GM12865 (cell line): ENCODE measurements at places on chromosomes 4 and X.

DNA sequence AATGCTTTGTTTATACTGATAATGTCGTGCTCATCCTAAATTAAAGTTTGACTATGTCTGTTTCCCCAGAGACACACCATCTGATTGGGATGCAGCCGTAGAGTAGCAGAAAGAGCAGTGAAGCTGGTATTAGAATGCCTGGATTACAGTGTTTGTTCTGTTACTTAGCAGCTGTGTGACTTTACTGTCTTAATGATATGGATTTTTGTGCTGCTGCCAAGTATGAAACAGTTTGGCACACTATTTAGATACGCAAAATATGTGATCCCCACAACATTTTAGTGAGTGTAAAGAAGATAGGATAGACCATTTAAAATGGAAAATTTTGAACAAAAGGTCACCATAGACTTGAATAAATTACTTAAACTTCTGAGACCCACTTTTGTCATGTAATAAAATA lies 1.2 kb upstream of the CHIC1 start:
- no peak for DNase-seq

DNA sequence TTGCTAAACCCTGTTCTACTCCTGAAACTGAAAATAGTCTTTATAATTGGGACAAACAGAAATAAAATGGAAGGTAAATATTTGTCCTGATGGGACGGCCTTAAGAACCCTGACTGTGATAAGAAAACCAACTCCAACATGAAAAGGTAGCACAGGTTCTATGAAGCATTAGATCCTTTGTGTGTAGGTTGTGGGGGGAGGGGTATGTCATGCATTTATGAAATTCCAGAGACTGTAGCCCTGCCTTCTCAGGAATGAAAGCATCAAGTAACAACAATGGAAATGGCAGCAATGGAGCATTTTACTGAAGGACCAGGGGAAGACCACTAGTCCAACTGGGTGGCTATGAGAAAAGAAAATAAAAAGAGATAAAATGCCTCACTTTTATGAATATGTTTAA lies 23.9 kb downstream of the CXXC4 start:
- no peak for DNase-seq

DNA sequence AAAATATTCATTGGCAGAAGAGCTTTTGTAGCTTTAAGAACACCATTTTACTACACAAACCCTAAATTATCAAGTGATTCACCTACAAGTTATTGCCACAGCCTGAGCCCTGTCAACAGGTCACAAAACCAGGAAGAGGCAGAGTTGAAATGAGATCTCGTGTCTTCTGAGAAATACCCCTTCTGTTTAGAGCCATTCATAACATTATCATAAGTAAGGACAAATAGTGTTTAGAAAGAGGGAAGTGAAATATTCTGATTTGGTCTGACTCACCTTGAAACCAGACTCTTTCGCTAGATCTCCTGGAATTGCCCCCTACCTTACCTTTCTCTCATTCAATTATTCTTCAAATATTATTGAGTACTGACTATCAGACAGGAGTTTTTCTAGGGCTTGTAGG lies 5.9 kb downstream of the ETDB start:
- peak; percentile 55 for DNase-seq

GRCh38 chrX:68694435-68695205 lies 47.2 kb downstream of the STARD8 start:
- DNase-seq, result peak; percentile 12

DNA sequence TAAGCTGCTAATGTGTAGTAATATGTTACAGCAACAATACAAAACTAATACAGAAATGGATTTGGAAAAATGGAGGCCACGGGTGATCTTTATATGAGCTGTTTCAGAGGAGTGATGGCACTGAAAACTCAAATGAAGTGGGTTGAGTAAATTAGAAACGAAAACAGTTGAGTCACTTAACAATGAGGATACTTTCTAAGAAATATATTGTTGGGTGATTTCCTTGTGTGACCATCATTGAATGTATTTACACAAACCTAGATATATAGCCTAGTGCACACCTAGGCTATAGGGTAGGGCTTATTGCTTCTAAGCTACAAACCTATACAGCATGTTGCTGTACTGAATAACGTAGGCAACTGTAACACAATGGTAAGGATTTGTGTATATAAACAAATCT lies 30.5 kb upstream of the DHX15 start:
- DNase-seq, result no peak

GRCh38 chrX:45472968-45473367 lies 272.3 kb upstream of the DIPK2B start:
- no peak for DNase-seq

- DNase-seq, result no peak
Measured at GRCh38 chr4:185101354-185101890, 41.6 kb upstream of the SLC25A4 start.

GRCh38 chrX:65837875-65838549 lies 170.6 kb downstream of the MSN start:
- no peak for DNase-seq

- DNase-seq, result no peak
Measured at GRCh38 chr4:78131403-78131802, 74.3 kb downstream of the FRAS1 start.

GRCh38 chr4:172740434-172740833 lies 428.2 kb upstream of the GALNT7 start:
- DNase-seq, result peak; percentile 54

DNA sequence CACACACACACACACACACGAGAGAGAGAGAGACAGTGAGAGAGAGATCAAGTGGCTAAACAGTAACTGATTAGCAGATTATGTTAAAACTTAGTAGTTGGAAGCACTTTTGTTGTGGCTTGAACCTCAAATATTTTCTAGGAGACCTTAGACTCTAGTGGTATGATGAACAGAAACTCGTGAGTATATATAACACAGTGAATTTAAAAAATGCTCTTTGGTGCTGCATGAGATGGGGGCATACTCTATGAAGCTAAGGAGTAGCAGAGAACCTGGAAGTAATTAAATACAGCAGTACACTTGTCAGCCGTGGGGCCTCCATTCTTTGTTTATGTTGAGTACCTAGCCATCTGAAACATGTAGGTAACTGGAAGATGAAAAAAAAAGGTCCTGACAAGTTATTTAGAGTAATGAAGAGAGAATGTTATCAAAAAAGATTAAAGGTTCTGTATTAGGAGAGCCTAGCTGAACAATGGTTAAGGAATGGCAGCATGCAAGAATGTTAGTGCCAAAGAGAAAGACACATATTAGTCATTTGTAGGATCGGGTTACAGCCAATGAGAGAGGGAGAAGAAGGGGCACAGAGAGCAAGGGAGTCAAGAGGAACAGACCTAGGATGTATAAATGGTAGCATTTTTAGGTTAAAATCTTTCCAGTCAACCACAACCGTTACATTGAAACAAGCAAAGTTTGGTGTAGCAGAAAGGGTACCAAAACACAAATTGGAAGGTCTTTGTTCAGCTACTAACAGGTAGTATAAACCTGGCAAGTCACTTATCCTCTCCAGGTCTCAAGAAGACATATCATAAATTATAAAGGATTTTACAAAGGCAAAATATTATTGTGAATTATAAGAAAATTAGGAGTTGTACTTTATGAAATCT lies 316.7 kb upstream of the DIPK2B start:
- DNase-seq, result no peak

- DNase-seq, result no peak
Measured at GRCh38 chr4:120399826-120400225, 333.2 kb upstream of the MAD2L1 start.

GRCh38 chrX:107632346-107632745 lies 4.0 kb downstream of the PRPS1 start:
- DNase-seq, result no peak

GRCh38 chr4:33052241-33052640 lies 2332.1 kb downstream of the PCDH7 start:
- DNase-seq, result no peak

GRCh38 chr4:140790765-140791164 lies 34.6 kb upstream of the TBC1D9 start:
- peak; percentile 85 for DNase-seq

DNA sequence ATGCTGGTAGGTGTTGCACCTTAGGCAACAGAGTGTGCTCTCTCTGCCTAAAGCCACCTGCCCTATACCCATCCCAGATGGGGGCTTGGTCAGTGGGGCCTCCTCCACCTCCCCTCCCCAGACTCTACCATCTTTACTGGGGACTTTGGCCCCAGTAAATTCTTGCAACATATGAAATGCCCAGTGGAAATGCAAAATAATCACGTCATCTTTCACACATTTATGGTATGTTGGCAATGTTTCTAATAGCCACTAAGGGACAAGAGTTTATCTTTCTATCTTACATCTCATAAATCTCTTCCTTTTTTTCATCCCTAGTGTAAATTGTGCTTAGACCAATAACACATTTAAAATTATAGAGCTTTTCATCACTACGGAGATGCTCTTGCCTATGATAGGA lies 103.0 kb upstream of the MAML3 start:
- DNase-seq, result no peak

- no peak for DNase-seq
Measured at GRCh38 chr4:23476515-23477090, 413.2 kb downstream of the PPARGC1A start.

DNA sequence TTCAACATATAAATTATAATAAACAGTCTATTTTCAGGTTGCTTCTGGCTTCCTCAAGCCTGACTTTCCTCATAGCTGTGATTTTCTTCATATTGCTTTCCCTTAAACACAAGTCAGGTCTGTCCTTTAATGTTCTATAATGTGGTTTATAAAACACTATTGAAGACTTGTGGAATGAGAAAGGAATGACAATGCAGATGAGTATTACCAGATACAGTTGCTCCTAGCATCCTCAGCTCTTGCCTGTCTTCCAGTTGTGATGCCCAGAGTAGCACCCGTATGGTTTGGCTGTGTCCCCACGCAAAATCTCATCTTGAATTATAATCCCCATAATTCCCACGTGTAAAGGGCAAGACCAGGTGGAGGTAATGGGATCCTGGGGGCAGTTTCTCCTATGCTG lies 265.7 kb upstream of the BOD1L1 start:
- no peak for DNase-seq

DNA sequence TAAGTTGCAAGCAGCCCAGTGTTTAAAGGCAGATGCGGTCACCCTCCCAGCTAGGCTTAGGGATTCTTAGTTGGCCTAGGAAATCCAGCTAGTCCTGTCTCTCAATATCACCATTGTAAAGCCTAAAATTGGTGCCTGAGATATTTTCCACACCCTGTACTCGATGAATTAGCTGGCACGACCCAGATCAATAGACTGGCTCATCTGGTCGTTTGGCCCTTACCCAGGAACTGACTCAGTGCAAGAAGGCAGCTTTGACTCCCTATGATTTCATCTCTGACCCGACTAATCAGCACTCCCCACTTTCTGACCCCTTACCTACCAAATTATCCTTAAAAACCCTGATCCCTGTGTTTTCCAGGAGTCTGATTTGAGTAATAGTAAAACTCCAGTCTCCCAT lies 384.9 kb upstream of the SLC7A11 start:
- no peak for DNase-seq

GRCh38 chr4:29151584-29151983 lies 1568.6 kb upstream of the PCDH7 start:
- DNase-seq, result no peak

- DNase-seq, result no peak
Measured at GRCh38 chr4:61605984-61606383, 405.9 kb downstream of the ADGRL3 start.

DNA sequence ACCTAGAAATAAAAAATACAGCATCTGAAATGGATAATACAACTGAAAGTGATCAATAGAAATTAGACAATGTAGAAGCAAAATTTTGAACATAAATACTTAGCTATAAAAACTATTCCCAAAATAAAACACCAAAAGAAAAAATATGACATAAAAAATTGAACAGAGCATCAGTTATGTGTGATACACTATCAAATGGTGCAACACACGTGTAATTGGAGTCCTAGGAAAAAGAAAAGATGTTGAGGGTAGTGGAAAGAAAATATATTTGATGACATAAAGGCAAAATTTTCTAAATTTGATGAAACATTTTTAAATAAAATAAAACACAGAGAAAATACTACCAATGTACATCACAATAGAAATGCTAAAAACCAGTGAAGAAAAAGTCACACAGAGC lies 63.1 kb downstream of the NPY2R start:
- no peak for DNase-seq

GRCh38 chr4:124907881-124908280 lies 195.3 kb upstream of the ANKRD50 start:
- no peak for DNase-seq

DNA sequence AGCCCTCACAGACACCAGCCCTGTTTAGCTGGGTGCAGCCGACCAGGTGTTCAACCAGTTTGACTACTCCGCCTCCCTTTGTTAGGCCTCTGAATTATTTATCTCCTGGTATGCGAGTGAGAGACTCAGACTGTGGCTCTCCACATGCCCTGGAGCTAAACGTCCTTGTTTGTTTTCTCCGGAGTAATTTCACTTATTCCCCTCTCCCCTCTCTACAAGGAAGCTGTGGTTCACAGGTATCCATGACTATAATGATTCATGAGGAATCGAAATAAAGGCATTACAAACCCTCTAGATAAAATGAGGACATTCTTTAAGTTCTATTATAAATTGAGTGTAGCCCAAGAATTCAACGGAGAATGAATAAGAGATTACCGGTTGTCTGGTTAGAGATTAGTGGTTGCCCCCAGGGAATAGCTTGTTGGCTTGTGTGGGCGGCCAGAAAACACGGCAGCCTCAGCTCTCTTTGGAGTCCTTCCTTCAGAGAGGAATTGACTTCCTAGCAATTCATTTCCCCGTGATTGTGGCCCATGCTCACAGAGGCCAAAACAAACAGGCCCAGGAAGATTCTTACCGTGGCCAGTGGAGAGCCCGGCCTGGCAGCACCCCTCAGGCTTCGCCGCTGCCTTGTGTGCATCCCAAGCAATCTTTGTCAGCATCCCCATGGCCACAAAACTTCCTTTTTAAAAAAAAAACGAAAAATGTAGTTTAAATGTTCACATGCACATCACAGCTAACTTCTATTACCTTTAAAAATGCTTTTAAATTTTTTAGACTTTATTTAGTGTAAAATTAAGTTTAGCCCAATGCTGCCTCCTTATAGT lies 60.2 kb upstream of the CBR4 start:
- no peak for DNase-seq

DNA sequence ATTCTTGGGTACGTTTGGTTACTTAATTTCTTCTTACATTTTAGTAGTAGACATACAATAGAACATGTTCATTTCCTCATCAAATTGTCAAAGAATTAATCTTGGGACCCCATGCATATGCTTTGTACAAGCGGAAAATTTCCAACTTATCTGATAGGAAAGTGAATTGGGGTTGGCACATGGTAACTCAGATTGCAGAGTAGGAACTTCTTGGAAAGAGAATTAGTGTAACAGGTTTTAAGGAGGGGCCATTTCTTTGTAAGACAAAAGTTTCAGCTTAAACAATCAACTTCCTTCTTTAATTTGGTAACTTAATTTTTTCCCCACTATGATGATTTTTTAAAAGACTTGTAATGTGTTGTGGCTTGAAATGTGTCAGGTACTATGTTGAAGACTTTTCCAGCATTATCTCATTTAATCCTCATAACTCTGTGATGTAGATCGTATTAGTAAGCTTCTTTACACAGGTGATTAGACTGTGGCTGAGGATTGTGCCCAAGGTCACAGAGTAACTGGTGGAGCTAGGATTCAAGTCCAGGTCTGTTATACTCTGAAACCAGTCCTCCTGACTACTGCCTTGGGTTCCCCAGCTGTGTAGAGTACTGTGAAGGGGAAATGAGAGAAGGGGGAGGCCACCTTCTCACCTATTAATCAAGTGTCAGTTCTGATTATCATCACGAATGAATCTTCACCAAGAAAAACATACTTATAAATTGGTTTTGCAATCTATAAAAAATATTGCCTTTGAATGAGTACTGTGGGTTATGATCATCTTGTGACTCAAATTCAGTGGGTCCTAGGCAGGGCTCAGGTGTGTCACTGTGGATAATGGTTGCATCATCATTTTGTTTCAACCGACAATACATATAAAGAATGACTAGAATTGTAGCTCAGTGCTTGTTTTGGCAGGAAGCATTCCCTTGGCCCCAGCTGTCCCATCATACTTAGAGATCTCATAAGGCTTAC lies 4.3 kb downstream of the GK start:
- DNase-seq, result no peak
